ENCODE measurements at places on chromosomes 16 and 17. TPM values are rescaled to one million over a fixed set of nuclear protein-coding genes. Genes with fewer than 3 reads are reported as not detected.
A peak's percentile ranks its signal among the peaks of the same experiment; 100 is the strongest.

Gene ATF7IP2
- 13.1 TPM for total RNA-seq

GRCh38 chr16:30753596-30753995, 5.4 kb downstream of the PHKG2 start:
- no peak for DNase-seq
- no peaks in the 10 kb centered on the region for H3K27me3 ChIP-seq

DNA sequence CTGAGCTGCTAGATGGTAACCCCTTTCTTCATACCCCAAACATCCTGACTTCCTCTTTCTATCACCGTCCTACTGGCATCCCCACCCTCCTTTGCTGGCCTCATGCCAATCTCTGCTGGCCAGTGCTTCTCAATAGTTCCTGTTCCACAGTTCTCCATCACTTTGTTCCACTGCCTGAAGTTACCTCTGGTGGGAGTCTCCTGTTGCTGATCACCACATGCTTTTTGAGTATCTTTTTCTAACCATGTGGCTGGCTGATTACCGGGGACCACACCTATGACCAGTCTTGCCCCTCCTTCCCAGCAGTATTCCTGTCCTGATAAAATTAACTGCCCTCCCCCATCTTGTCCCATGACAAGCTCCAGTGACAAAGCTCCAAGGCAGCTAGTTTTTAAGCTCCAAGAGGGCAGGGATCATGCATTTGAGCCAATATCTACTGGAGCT, 380.4 kb upstream of the CCL2 start:
- H3K36me3 ChIP-seq = no peaks in the 10 kb centered on the region
- DNase-seq = no peak
- no peak overlapping the region for H3K27ac ChIP-seq
- H3K4me1 ChIP-seq = no peaks in the 10 kb centered on the region
- H3K4me3 ChIP-seq = no peak overlapping the region
- no peaks in the 10 kb centered on the region for H3K27me3 ChIP-seq

DNA sequence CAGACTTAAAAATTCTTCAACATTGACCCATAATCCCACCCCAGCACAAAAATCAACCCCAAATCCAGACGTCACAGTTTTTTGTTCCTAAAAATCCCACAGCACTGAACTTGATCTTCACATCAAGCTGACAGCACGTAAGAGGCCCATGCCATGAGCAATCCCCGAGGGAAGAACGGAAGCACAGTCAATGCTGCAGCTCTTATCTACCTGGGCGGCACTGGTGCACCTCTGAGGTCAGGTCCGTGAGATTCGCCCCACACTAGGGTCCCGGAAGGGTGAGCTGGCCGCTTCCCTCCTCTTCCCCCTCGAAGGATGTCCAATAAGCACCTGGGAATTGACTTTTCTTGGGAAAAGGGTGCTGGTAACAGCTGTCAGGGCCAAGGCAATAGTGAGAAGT, 11.3 kb upstream of the ITGAE start:
- H3K4me3 ChIP-seq = no peak overlapping the region
- no peaks in the 10 kb centered on the region for H3K27me3 ChIP-seq
- peaks cover 80% of the 10 kb centered on the region for H3K36me3 ChIP-seq
- no peak overlapping the region for H3K27ac ChIP-seq
- no peak for DNase-seq

- no peak overlapping the region for H3K4me3 ChIP-seq
- H3K27me3 ChIP-seq = no peaks in the 10 kb centered on the region
- peaks cover 74% of the 10 kb centered on the region for H3K36me3 ChIP-seq
- DNase-seq = no peak
- H3K27ac ChIP-seq = no peak overlapping the region
- peaks cover 50% of the 10 kb centered on the region for H3K4me1 ChIP-seq
Measured at GRCh38 chr16:88622866-88623265, 15.5 kb upstream of the IL17C start.

DNA sequence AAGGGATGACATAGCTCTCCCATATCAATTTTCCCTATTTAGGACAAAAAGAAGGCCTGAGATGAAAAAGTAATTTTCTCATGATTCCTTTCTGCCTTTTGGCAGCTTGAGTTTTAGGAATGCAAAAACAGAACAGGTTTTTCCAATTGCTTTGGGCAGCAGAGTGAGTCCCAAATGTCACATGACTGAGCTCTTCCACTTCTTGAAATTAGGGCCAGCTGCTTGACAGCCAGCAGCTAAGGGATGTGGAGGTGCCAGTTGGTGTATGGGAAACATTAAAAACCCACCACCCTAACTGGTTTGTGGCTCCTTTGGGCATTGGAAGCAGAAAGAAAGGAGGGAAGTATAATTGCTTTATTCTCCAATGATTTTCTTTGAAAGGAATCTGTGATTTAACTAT, 133.8 kb upstream of the FAM20A start:
- H3K4me1 ChIP-seq = peaks cover 14% of the 10 kb centered on the region
- H3K36me3 ChIP-seq = no peaks in the 10 kb centered on the region
- H3K27me3 ChIP-seq = no peaks in the 10 kb centered on the region
- no peak overlapping the region for H3K27ac ChIP-seq

- peak overlapping the region; percentile 94 for H3K4me3 ChIP-seq
- peaks cover 4% of the 10 kb centered on the region for H3K36me3 ChIP-seq
- H3K27me3 ChIP-seq = no peaks in the 10 kb centered on the region
- no peak for DNase-seq
- peaks cover 27% of the 10 kb centered on the region for H3K4me1 ChIP-seq
Measured at GRCh38 chr16:85557083-85557970, 55.8 kb upstream of the GSE1 start.

Gene TSPAN10
- total RNA-seq = 0.47 TPM

Gene SLC4A1
- not detected for total RNA-seq

Gene PPY
- total RNA-seq = not detected

GRCh38 chr17:8162233-8162996, at the start of gene VAMP2:
Gene VAMP2, minus strand, starts transcription at chr17:8162948. Its CDS starts 69 bp downstream, at chr17:8162879.
- H3K4me3 ChIP-seq = peak within 1 kb of the TSS; percentile 100
- peaks cover 40% of the 10 kb centered on the region for H3K36me3 ChIP-seq
- peaks cover 37% of the 10 kb centered on the region for H3K4me1 ChIP-seq
- DNase-seq = peak; percentile 67
- peak within 1 kb of the TSS; percentile 95 for H3K27ac ChIP-seq

DNA sequence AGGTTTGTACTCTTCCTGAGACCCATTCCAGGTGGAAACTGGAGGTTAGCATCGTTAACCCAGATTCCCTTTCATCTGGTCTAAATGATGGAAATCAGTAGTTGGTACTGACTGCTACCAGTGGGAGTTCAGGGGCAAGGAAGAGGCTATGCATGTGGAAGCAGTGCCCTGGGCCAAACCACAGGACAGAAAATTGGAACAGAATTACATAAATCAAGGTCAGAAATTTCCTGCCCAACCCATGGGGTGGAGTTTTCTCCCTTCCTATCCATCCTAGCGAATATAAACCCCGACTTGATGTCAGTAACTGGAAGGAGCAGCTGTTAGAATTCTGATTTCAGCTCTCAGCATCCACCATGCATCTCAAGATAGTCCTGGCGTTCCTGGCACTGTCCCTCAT, at the start of gene AOC2:
AOC2 (plus strand) TSS at position 310 of the 400 bp plus-strand sequence; CDS start at position 357, 47 bp downstream.
- peaks cover 61% of the 10 kb centered on the region for H3K36me3 ChIP-seq
- no peak within 1 kb of the TSS for H3K4me3 ChIP-seq
- no peak within 1 kb of the TSS for H3K27ac ChIP-seq
- no peak for DNase-seq
- H3K4me1 ChIP-seq = no peaks in the 10 kb centered on the region

- H3K27me3 ChIP-seq = no peaks in the 10 kb centered on the region
- no peak overlapping the region for H3K27ac ChIP-seq
- no peak overlapping the region for H3K4me3 ChIP-seq
- H3K4me1 ChIP-seq = peaks cover 3% of the 10 kb centered on the region
Measured at GRCh38 chr17:44925731-44926697, 10.7 kb upstream of the GFAP start.

Gene BAHCC1
- total RNA-seq = 5.7 TPM

- no peak overlapping the region for H3K27ac ChIP-seq
- H3K4me3 ChIP-seq = no peak overlapping the region
- H3K4me1 ChIP-seq = peaks cover 5% of the 10 kb centered on the region
- H3K36me3 ChIP-seq = peaks cover 20% of the 10 kb centered on the region
- no peak for DNase-seq
Measured at GRCh38 chr16:84475643-84476240, 28.7 kb downstream of the MEAK7 start.

- no peaks in the 10 kb centered on the region for H3K36me3 ChIP-seq
- H3K4me3 ChIP-seq = no peak overlapping the region
- DNase-seq = no peak
- H3K27me3 ChIP-seq = no peaks in the 10 kb centered on the region
Measured at GRCh38 chr17:6110088-6110487, 39.9 kb downstream of the WSCD1 start.

Gene KRTAP2-1
- total RNA-seq = not detected

GRCh38 chr17:60597297-60597696, 2.7 kb upstream of the PPM1D start:
- no peak overlapping the region for H3K27ac ChIP-seq
- H3K4me1 ChIP-seq = peaks cover 10% of the 10 kb centered on the region
- H3K36me3 ChIP-seq = peaks cover 7% of the 10 kb centered on the region
- no peak overlapping the region for H3K4me3 ChIP-seq
- no peak for DNase-seq

GRCh38 chr17:41592601-41593305, 6.1 kb upstream of the KRT14 start:
- H3K27me3 ChIP-seq = no peaks in the 10 kb centered on the region
- H3K27ac ChIP-seq = no peak overlapping the region
- H3K4me3 ChIP-seq = no peak overlapping the region
- no peaks in the 10 kb centered on the region for H3K4me1 ChIP-seq
- H3K36me3 ChIP-seq = no peaks in the 10 kb centered on the region
- no peak for DNase-seq

Gene TMC6
- total RNA-seq = not detected

DNA sequence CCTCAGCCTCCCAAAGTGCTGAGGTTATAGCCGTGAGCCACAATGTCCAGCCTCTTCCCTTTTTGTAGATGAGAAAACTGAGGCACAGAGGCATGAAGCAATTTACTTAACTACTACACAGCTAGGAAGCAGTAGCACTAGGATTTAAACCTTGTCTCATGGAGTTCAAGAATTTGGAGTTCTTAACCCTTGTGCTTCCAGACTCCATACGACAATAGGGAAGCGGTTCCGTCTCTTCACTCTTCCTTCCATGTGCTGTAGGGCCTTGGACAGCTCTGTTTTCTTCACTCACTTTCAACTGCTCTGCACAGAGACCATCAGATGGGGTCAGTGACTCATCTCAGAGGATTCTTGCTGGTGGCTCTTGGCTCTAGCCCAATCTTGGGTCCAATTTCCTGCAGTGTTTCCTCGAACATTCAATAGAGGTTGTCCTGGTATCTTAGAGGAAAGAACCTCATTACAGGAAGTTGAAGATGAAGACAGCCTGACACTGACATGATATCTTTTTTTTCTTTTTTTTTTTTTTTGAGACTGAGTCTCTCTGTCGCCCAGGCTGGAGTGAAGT, 19.3 kb downstream of the ITGAL start:
- H3K4me3 ChIP-seq = no peak overlapping the region
- H3K4me1 ChIP-seq = peaks cover 8% of the 10 kb centered on the region
- H3K36me3 ChIP-seq = no peaks in the 10 kb centered on the region

DNA sequence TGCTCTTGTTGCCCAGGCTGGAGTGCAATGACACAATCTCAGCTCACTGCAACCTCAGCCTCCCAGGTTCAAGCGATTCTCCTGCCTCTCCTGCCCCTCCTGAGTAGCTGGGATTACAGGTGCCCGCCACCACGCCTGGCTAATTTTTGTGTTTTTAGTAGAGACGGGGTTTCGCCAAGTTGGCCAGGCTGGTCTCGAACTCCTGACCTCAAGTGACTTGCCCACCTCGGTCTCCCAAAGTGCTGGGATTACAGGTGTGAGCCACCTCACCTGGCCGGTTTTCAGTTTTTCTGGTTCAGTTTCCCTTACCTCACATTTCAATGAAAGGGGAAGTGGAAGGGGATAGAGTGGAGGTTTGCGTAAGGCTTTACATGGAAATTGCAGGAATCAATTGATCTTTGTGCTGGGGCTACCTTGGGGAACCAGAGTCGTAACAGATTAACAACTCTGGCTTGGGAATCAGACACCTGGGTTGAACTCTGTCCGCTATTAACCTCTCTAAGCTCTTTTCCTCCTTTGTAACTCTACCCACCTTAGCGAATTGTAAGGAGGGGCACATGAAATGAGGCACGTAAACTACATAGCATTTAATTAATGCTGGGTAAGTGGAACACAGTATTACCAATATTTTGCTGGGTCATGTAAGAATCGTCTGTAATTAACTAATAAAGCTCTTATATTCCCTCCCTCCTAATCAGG, 3.2 kb downstream of the MPV17L start:
- H3K27ac ChIP-seq = no peak overlapping the region
- H3K36me3 ChIP-seq = no peaks in the 10 kb centered on the region
- no peaks in the 10 kb centered on the region for H3K27me3 ChIP-seq
- no peaks in the 10 kb centered on the region for H3K4me1 ChIP-seq
- H3K4me3 ChIP-seq = no peak overlapping the region

DNA sequence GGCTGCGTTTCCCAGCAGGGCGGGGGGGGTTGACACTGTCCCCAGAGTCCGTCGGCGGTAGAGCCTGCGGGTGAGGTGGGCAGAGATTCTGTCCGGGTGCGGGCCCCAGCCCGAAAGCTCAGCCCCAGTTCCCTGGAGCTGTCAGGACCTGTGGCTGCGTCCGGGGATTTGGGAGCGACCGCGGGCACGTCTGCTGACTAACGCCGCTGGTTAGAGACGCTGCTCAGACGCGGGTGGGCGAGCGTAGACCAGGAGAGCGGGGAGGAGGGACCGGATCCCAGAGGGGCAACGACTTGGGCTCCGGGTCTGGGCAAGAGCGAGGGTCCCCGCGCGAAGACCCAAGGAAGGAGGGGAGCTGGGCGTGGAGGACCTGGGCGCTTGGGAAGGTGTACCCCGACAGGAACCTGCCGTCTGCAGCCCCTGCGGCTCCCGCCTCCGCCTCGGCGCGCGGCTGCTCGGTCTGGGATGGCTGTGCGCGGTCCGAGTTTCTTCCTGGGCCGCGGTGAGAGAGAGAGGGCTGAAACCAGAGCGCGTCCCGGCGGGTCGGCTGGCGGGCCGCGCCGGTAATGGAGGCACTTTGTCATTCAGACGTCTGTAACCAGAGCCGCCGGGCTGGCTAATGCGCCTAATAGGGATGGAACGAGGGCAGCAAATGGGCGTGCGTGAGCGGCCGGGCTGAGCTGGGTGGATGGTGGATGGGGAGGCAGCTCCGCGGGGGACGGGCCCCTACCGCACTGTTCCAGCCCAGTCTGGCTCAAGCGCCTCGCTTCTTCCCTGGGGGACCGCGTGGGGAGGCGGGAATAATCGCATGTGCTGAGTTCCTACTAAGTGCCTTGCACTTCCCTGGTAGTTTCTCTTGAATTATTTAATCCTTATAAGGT, 2.3 kb downstream of the NGFR start:
- H3K36me3 ChIP-seq = no peaks in the 10 kb centered on the region
- H3K4me3 ChIP-seq = no peak overlapping the region
- H3K27ac ChIP-seq = no peak overlapping the region
- H3K4me1 ChIP-seq = peaks cover 26% of the 10 kb centered on the region

GRCh38 chr17:78724544-78724943, 57.5 kb downstream of the CYTH1 start:
- H3K4me3 ChIP-seq = no peak overlapping the region
- peaks cover 28% of the 10 kb centered on the region for H3K4me1 ChIP-seq
- no peaks in the 10 kb centered on the region for H3K36me3 ChIP-seq
- no peaks in the 10 kb centered on the region for H3K27me3 ChIP-seq
- no peak overlapping the region for H3K27ac ChIP-seq

Gene SLC13A2
- total RNA-seq = not detected

Gene TMEM114
- not detected for total RNA-seq
